Frontal cortex (tissue), 4 donors: ENCODE measurements at places on chromosomes 16 and 17. TPM values are rescaled to one million over a fixed set of nuclear protein-coding genes. Genes with fewer than 3 reads are reported as not detected.

DNA sequence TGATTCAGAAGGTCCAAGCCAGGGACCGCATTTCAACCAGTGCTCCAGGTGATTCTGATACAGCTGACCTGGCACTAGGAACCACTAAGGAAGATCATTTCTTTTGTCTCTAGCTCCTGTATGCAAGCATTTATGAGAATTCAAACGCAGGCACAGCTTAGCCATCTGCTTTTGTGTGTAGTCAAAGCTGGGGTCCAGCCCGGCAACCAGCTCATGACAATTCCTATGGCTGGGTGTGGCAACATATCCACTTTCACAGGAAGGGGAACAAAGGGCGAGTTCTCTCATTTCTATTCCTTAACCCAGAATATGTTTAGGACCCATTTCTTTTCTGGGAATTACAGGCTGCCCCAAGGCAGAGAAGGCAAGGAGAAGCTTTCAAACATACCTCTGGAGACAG lies 27.3 kb upstream of the COG7 start:
- no peak for DNase-seq

DNA sequence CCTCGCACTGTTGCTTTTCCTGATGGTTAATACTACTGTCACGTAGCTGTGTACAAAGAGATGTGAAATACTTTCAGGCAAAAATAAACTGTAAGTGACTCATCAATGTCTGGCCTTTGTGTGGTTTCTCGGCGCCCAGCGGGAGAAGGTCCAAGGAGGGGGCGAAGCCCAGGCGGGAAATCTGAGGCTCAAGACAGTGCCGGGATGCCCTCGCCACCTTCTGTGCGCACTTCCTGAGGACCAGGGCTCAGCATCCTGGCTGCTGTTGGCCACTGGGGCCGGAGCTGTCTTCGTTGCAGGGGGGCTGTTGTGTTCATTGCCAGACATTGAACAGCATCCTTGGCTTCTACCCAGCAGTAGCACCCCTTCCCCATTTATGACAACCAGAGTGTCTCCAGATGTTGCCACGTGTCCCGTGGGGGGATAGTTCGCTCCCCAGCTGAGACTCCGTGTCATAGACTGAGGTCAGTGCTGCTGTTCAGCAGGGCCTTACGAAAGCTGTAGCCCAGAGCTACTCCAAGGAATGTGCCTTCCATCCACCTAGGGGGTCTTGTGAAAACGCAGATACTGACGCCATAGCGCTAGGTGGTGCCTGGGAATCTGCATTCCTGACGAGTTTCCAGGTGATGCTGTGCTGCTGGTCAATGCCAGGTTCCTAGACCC lies 67.3 kb upstream of the PLCG2 start:
- no peak for DNase-seq

The ACSM2A gene
- not detected for total RNA-seq

GRCh38 chr17:36675250-36675649 lies 73.9 kb downstream of the MRM1 start:
- DNase-seq, result no peak

- DNase-seq, result no peak
Observed at GRCh38 chr17:73214008-73214407, 21.2 kb downstream of the COG1 start.
